ENCODE measurements at places on chromosomes 5 and 9.
A peak's percentile ranks its signal among the peaks of the same experiment; 100 is the strongest.

GRCh38 chr9:21081999-21082398 is 4.3 kb upstream of the IFNB1 start:
- DNase-seq, result no peak

GRCh38 chr5:150412319-150413175 is at the start of gene CD74:
TSS of gene CD74 (minus strand) at chr5:150412910. CDS start at chr5:150412749, 161 bp downstream.
- DNase-seq, result peak; percentile 44

- peak; percentile 76 for DNase-seq
Measured at GRCh38 chr9:91301161-91301560, 60.6 kb downstream of the AUH start.

- DNase-seq, result no peak
Measured at GRCh38 chr5:146047396-146047795, 58.0 kb downstream of the PLAC8L1 start.

DNA sequence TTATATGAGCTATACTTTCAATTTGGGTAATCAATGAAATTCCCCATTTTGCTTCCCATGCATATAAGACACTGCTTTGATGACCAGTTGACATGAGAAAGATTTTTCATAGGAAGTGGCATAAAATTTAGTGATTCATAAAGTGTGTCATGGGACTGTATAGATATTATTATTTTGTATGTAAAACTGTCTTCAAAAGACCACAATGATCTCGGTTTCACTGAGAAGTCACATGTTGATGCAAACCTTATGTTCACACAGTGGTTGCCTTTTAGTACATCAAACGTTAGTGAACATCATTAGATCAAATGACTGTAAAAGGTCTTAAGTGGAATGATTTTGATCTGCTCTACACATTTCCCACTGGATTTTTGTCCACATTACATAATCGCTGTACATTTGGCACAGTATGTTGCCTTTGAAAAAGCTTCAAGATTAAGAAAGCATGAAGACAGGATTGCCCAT is 349.2 kb upstream of the MEF2C start:
- DNase-seq, result peak; percentile 13

DNA sequence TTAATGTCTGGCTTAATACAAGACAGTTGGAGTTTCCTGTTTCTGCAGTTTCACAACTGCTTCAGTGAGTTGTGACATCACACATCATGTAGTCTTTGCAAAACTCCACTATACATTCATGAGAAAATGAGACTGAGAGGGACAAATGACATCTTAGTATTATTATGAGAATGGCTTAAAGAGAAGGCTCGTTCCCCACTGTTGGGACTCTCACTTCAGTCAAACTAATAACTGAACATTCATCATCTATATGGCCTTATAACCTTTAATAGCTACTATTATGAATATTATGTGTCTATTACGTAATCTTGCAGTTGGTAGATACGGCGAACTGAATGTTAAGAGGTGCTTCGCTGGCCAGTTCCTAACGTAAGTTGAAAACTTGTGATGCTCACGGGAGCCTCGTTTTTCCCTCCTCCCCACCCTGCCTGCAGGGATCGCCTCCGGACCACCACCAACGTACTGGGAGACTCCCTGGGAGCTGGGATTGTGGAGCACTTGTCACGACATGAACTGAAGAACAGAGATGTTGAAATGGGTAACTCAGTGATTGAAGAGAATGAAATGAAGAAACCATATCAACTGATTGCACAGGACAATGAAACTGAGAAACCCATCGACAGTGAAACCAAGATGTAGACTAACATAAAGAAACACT is 79.4 kb downstream of the SLC1A3 start:
- no peak for DNase-seq

DNA sequence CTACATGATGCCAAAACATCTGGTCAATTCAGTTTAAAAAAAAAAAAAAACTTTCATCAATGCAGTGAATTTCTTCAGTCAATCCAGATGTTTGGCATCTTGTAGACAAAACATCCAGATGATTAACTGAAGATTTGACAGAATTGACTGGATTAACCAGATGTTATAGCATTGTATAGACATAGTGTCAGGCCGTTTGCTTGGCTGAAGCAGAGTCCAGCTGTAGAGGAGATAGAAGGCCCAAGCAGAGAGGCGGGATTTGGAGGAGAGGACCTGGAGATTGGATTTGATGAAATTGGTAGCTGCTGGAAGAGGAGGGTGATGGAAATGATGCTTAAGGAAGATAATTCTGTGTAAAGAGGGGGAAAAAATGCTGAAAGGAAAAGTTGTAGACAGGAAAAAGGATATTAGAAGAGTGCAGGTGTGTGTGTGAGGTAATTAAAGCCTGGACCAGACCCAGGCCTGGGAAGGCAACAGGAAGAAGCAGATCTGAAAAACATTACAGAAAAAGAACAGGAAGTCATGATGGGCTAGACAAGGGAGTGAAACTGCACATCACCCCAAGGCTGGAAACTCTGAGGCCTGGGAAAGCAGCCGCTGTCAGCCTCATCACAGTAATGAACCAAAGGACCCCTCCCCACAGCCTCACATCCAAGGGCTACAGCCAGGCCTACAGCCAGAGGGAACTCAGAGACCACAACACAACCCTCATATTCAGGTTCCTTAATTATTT is 258.3 kb downstream of the CWC27 start:
- DNase-seq, result no peak

Data from fibroblast of the aortic adventitia (primary cell).